Stimulated activated naive CD4-positive, alpha-beta T cell treated with Interleukin-2 at 50 U/mL for 16 hours (primary cell): ENCODE measurements at places on chromosomes 5 and 9.

- no peak for DNase-seq
These were observed 103.5 kb downstream of the MVB12B start for GRCh38 chr9:126430124-126430523.

DNA sequence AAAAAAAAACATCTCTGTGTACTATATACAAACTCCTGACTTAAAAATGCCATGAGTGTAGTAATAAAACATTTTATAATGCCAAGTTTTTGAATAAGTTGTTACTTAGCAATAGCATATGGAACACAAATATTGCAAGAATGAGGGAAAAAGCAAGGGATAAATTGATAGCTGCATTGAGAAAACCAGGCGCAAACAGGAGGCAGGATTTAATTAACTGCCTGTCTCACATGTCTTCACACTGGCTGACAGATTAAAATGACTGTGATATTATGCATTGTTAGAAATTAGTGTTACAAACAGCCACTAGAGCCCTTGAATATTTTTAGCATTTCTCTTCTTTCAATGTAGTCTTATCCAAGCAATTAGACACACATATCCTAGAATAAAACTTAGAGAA is 1817.5 kb upstream of the NUDT12 start:
- DNase-seq: no peak

- DNase-seq: no peak
These were observed 107.8 kb downstream of the SMIM23 start for GRCh38 chr5:171893290-171893886.

GRCh38 chr9:128244837-128245231 is 31.0 kb downstream of the GOLGA2 start:
- no peak for DNase-seq

DNA sequence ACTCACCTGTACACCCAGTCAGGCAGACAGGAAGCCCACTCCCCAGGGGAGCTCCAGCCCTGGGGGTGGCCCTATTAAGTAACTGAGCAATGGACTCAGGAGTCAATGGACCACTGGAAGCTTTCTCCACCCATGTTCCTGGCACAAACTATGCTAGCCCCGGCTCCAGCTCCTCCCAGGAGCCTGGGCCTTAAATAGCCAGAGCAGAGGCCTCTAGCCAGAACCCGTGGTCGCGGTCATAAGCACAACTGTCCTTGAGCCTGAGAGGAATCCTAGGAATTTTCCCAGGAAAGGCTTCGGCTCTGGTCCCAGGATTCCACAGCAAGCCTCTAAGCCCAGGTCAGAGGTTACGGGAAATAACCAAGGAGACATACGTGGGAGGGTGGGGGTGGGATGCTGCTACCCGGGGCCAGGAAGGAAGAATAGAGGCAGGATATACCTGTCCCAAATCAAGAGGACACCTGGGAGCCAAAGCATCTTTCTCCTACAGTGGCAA is 5.5 kb downstream of the SEPTIN8 start:
- no peak for DNase-seq

DNA sequence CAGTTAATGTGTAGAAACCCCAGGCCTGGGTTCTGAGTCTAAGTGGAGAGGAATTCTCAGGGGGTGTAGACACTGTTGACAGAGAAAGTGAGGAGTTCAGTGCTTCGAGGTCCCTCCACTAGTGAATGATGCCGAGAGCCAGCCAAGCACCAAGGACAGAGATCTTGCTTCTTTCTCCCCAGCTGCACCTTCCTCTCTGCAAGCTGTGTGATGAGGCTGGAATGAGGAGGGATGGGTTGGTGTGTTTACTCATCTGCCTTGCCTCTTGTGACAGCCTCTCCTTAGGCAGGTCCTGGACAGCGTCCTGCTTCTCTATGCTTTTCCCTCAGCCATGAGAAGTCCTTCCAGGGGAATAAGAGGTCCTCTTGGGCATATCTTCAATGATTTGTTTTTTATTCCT is 35.3 kb downstream of the HNRNPH1 start:
- DNase-seq: no peak

GRCh38 chr9:132287256-132287760 is 67.5 kb downstream of the SETX start:
- DNase-seq: no peak

DNA sequence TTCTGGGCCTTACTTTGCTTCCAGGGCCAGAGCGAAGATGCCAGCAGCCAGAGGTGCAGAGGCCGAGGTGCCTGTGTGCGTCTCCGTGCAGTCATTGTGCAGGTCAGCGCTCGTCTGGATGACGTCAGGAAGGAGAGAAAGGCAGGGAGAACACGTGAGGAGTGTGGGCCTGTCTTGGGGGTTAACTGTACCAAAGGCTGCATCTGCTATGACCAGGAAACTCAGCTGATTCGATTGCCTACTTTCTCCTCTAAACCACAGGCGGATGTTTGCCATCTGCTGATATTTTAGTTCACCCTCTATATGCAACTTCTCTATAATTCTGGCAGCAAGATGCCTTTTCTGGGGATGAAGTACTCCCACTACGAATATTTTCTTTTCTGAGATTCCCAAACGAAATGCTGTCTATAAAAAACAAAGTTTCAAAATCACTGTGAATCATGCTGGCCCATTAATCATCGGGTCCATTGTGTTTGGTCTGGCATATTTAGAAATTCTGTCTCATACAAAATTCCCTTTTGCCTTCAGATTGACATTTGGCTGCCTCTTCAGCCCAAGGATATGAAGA is 24.8 kb downstream of the PCSK1 start:
- DNase-seq: no peak

GRCh38 chr5:176837707-176838115 is 27.4 kb downstream of the UNC5A start:
- peak; percentile 52 for DNase-seq

- peak; percentile 2 for DNase-seq
These were observed 160.1 kb downstream of the GHR start for GRCh38 chr5:42583322-42583721.

DNA sequence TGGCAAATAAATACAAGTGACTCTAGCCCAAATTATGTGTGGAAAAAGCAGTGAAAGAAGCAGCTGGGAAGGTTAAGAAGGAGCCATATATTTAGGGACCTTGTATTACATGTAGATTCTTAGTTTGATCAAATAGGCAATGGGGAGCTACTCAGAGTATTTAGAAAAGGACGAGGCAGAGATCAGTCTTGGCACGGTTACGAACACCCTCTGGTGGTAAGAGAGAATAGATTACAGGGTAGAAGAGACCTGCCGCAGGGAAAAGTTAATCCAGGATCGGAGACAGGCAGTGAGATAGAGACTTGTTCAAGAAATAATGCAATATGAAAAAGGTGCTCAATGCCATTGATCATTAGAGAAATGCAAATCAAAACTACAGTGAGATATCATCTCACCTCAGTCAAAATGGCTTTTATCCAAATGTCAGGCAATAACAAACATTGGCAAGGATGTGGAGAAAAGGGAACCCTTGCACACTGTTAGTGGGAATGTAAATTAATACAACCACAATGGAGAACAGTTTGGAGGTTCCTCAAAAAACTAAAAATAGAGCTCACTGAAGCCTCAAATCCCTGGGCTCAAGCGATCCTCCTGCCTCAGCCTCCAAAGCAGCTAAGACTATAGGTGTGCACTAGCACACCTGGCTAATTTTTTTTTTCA is 12.0 kb downstream of the INIP start:
- DNase-seq: no peak

- peak; percentile 56 for DNase-seq
These were observed 586 bp downstream of the TXN start for GRCh38 chr9:110255463-110256379.

DNA sequence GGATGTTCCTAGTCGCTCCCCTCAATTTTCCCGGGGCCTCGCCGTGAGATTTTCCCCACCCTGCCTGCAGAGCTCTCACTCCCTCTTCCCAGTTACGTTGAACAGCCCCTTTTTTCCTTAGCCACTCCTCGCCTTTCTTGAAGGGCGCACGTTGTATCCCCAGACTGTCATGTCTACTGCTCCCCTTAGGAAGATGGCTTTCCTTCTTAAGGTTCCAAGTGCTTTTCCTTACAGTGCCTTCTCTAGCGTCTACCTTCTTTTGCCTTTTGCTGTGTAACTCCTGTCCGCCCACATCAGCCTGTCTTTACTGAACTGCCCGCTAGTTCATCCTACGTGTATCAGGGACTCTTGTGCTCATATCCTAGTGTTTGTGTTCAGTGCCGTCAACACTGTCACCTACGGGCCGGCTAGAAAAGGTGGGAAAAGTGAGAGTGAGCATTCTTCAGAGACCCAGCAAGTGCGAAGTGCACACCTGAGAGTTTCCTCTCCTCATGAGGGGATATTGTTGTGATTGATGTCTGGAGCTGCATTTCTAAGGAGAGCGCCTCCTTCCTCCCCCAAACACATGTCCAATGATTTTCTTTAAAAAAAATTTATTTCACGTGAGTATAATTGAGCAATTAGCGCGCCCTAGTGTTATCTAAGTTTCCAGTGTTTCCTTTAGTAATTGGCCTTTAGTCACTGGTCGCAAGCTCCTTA is 764 bp downstream of the CAMLG start:
- DNase-seq: peak; percentile 16

GRCh38 chr5:5116956-5117355 is 23.2 kb upstream of the ADAMTS16 start:
- no peak for DNase-seq

DNA sequence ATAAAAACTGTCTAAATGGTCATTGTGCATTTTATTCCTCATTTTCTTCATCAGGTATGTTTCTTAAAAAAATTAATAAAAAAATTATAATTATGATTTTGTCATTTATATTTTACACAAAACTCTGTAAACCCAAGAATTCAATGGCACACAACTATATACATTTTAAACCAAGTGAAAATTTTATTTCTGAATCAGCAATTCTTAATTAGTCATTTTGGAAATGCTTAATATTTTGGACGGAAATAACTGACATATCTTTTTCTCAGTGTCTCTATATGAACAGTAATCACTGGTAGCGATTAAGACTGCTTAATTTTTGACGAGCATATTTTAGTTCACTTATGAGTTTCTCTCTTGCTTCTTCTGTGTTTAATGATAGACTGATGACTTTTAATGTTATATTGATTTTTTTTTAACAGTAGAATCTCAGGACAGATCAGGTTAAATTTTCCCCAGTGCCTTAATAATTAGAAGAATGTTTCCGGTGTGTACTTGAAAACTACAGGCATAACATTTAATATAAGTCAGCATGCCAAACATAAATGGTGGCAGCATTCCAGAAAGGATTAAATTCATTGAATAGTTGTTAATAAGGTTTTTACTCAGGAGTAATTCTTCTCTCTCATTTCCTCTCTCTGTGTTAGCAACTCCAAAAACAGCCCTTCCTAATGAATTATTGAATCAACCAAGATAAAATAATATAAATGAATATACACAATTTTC is 644.7 kb upstream of the CDH6 start:
- no peak for DNase-seq

DNA sequence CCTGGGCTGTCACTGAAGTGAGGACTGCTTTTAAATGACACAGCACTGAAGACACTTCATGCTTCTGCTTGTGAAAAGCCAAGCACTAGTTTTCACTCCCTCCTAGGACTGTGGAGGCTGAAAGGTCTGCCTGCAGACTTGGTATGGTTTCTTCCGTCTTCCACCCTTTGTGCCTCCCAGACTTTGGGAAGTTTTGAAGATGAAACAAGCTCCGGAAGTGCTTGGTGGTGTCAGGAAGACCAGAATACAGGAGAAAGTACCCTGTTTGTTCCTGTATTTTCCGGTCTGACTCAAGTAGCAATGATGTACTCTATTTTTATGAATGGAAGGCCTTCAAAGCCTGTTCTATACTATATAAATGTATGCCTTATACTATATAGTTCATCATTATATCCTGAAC is 222.7 kb downstream of the PDZD2 start:
- no peak for DNase-seq

- no peak for DNase-seq
These were observed 301.2 kb downstream of the PSAT1 start for GRCh38 chr9:78598120-78598519.
